Smooth muscle cell of trachea (primary cell): ENCODE measurements at places on chromosomes 3 and 15. TPM values are rescaled to one million over a fixed set of nuclear protein-coding genes. Genes with fewer than 3 reads are reported as not detected.

Gene AHSG
- not detected in 2 replicates for total RNA-seq

Gene HYAL1
- total RNA-seq = 4.2 and 6.1 TPM in 2 replicates

Gene CD86
- total RNA-seq = not detected in 2 replicates

Gene ARHGEF3
- 16.7 and 28.3 TPM in 2 replicates for total RNA-seq

Gene ARHGEF26
- 0.99 and 1.6 TPM in 2 replicates for total RNA-seq

Gene GUCA1C
- total RNA-seq = not detected in 2 replicates

Gene CADM2
- total RNA-seq = 0.15 and 0.17 TPM in 2 replicates

Gene CLRN1
- total RNA-seq = not detected in 2 replicates

Gene DZIP3
- 16.5 and 25.5 TPM in 2 replicates for total RNA-seq

Gene MRPS22
- 67.3 and 116 TPM in 2 replicates for total RNA-seq

Gene CYP19A1
- total RNA-seq = 5.1 and 8.3 TPM in 2 replicates

Gene RHOV
- total RNA-seq = not detected in 2 replicates

Gene C2CD4A
- total RNA-seq = not detected in 2 replicates

Gene PRRT3
- total RNA-seq = 5.4 and 7.1 TPM in 2 replicates

Gene MAP6D1
- 1.9 and 2.3 TPM in 2 replicates for total RNA-seq

Gene SOX14
- not detected in 2 replicates for total RNA-seq

Gene CLDN1
- total RNA-seq = 0.15 and 0.50 TPM in 2 replicates

Gene SCG5
- total RNA-seq = 15.3 and 21.5 TPM in 2 replicates

Gene CEP152
- total RNA-seq = 10.1 and 14.8 TPM in 2 replicates

Gene ALDH1L1
- total RNA-seq = not detected in 2 replicates

Gene LMAN1L
- 0.15 TPM in 1 of 2 replicates, not detected in the other for total RNA-seq

Gene GABRB3
- 1.8 and 3.3 TPM in 2 replicates for total RNA-seq

Gene PRR20G
- total RNA-seq = not detected in 2 replicates

Gene LRTM1
- not detected in 2 replicates for total RNA-seq

Gene POLQ
- total RNA-seq = 0.99 and 6.0 TPM in 2 replicates

Gene ABI3BP
- total RNA-seq = 12.9 and 21.2 TPM in 2 replicates

Gene GOLGA6D
- 0.17 TPM in 1 of 2 replicates, not detected in the other for total RNA-seq

Gene NRROS
- total RNA-seq = 0.58 and 1.5 TPM in 2 replicates

Gene SPTSSB
- 0.33 and 0.58 TPM in 2 replicates for total RNA-seq

Gene MKRN3
- total RNA-seq = 1.3 and 3.0 TPM in 2 replicates
